ENCODE measurements at places on chromosomes 2 and 18.
A peak's percentile ranks its signal among the peaks of the same experiment; 100 is the strongest.

- DNase-seq = no peak
Observed at GRCh38 chr18:48833701-48834412, 116.9 kb downstream of the SMAD7 start.

GRCh38 chr2:75337619-75338018, 138.3 kb upstream of the TACR1 start:
- DNase-seq = no peak

DNA sequence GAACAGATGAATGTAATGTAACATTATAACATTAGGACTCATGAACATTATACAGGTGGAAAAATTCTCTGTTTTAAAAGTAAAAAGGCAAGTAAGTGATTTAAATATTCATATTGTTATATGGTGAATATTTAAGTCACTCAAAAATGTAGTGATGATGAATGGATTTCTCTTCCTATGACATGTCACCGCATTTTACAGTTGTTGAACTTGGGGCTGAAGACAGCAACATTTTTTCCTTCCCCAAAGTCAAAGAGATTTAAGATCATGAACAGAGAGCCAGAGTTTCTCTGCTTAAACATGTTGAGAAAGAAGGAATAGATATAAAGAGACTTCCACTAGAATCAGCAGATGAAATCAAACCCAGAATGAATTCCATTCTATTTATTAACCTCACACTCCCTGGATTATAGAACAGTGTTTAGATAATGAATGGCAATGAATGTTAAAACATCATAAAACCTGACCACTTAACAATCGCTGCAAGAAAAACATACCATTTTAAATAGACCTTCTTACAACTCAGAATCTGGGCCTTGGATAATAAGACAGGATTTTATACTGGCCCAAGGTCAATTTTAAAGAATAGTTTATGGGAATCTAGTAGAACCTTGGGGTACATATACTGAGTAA, 163.6 kb upstream of the SIX2 start:
- DNase-seq = no peak

DNA sequence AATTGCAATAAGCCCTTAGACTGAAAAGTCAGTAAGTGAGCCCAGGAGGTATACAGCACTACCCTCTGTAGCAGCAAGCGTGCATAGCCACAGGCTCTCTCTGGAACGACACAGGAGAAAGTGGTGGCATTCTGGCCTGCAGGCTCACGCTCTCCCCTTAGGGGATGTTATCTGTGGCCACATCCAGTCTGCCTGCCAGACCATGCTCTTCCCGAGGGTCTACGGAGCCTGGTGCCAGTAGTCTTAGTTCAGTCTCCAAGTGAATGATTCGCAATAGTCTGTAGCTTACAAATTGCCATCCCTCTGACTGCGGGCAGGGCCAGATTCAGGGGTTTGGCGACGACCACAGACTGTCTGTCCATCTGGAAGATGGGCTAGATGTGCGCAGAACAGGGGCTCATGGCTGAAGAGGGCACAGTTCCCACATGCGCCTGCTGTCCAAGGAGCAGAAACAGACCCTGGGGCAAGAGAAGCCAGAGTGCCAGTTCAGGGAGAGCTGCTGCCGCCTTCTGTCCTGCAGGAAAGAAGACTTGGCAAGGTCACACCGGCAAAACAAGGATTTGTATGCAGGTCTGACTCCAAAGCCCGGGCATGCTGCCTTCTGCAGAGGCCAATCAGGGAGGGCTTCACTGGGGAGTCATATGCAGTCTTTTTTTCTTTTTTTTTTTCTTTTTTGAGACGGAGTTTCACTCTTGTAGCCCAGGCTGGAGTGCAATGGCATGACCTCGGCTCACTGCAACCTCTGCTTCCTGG, 3.5 kb upstream of the KLF11 start:
- DNase-seq = no peak

GRCh38 chr2:66574701-66575624, 140.0 kb downstream of the MEIS1 start:
- peak; percentile 91 for DNase-seq

DNA sequence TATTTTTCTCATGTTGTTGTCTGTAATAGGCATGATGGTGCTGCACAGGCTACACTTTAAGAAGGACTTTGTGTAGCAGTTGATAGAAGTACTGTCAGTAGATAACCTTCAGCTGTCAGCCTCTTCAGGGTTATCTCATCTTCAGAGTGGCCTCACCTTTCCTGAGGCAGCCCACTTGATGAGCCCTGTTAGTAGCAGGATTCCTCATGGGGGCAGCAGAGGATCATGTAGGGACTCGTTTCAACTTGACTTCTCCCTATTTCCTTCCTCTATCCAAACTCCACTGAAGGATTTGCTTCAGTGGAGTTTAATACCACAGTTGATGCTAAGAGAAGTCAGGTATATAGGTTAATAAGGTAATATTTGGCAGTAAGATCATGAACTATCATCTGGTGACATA, 530.3 kb upstream of the FSIP2 start:
- DNase-seq = peak; percentile 65

DNA sequence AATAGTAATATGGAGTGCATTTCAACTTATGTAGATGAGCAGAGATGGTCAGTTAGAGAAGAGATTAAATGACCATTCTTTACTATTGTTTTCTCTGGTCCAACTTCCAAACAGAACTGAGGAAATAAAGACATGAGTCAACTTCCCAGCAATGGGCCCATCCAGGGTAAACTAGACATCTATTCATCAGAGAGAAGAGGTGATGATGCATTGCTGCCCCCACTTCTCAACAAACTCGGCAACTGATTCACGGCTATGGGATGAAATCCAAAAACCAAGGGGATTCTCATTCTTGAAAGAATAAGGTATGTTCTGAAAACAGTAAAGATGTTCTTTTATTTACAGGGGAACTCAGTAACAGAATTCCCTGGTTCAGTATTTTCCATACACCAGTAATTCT, 190.7 kb downstream of the RDH14 start:
- DNase-seq = no peak

- no peak for DNase-seq
Observed at GRCh38 chr18:10094655-10095054, 180.8 kb downstream of the VAPA start.

- DNase-seq = no peak
Observed at GRCh38 chr18:55983433-55983832, 395.4 kb upstream of the TCF4 start.

DNA sequence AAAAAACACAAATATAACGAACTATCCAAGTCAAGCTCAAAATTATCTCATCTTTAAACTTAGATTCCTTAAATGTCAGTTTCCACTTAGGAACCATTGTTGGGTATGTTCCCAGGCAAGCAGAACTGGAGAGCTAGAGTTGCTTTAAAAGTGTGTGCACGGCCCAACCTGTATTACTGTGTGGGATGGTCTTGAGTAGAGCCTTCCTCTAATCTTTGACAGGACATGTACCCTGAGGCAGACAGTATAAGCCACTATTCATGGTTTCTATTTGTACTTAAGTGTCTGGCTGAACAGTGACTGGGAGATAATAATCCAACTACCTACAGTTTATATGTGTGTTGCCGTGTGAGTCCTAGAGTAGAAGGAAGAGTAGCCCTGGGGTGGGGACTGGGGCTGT, 239.7 kb downstream of the GPD2 start:
- no peak for DNase-seq

GRCh38 chr2:21395366-21395765, 271.6 kb downstream of the TDRD15 start:
- DNase-seq = peak; percentile 0

DNA sequence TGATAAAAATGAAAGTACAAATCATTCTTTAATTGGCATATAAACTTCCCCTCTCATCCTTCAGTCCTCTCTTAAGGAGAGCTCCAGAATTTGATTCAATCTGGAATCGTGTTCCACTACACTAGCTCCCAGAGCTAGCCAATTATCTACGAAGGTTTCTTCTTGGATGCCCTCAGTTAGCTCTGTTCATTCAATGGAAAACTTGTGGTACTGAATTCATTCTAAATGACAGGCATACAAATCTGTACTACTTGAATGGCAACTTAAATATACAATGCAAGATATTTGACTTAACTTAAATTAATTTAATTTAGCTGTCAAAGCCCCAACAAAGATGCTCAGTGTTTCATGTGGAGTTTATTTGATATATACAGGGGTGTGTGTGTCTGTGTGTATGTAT, 1474.2 kb upstream of the CELF4 start:
- DNase-seq = no peak

DNA sequence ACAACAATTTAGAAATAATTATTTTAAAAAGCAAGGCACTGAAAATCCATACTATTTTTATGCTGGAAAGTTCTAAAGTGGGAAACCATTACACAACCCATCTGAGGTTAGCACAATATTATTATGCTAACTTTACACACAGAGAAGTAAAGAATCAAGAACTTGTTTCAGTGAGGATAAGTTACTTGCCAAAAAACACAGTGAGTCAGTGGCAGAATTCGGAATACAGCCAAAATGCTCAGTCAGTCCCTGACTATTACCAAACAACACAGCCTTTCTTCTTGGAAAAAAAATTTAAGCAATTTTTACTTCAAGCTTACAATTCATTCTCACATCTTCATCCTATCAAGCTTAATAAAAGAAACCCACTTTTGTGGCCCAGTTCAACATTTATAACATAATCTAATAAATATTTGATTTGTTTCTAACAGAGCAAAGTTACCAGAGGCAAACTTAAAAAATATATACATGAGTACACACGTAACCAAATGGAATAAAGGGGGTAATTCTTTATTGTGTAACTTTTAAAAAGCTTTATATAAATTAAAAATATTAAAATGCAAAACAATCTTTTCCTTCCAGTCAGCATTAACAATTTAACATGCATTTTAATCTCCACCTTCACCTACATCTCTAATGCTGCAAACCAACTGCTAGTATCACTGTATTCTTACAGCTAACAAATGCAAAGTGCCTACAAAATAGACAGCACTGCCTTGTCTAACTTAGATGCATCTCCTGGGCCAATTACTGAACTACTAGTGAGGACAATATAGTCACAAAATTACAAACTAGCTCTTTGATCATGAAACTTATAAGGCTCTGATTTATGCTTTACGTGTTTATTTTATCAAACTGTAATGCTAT, 55.2 kb downstream of the CCDC88A start:
- no peak for DNase-seq

- DNase-seq = no peak
Observed at GRCh38 chr2:201279079-201279478, 18.7 kb downstream of the CASP8 start.

- no peak for DNase-seq
Observed at GRCh38 chr18:46751882-46752281, 5.0 kb downstream of the ST8SIA5 start.

- DNase-seq = no peak
Observed at GRCh38 chr2:191087311-191087710, 63.5 kb downstream of the STAT4 start.

DNA sequence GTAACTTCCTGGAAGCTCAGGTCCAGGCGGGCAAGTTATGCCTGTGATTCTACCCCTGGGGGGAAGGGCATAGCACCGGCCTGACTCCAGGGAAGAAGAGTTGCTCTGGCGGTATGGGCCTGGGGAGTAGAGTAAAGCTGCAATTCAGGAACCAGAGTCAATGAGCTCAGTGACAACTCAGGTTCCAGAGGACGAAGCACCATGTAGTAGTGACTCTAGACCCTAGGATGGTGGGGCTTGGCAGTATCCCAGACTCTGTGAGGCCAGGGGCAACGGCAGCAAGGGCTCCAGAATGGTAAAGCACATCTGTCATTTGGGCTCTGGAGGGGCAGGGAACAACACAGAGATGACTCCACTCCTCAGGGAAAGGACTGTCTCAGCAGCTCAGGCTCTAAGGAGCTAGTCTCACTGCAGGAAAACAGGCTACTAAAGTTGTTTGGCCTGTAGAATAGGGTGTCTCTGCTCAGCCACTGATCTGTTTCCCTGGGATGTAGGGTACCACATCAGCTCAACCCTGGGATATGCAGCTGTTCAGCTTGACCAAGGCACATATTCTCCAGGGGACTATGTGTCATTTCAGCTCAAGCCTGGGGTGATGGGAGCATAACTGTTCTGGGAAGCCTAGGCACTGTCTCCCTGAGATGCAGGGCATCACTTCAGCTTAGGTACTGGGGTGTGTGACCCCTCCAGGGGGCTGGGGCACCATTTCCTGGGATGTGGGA, 36.2 kb upstream of the RHOB start:
- no peak for DNase-seq

GRCh38 chr2:31386648-31387047, 27.9 kb downstream of the XDH start:
- DNase-seq = peak; percentile 56

GRCh38 chr2:163348857-163349380, 386.9 kb downstream of the FIGN start:
- DNase-seq = peak; percentile 88

- DNase-seq = no peak
Observed at GRCh38 chr2:239689410-239689809, 288.6 kb upstream of the HDAC4 start.

GRCh38 chr2:219125225-219125885, 35.3 kb downstream of the NHEJ1 start:
- no peak for DNase-seq

GRCh38 chr2:67018301-67018700, 378.8 kb upstream of the ETAA1 start:
- no peak for DNase-seq

DNA sequence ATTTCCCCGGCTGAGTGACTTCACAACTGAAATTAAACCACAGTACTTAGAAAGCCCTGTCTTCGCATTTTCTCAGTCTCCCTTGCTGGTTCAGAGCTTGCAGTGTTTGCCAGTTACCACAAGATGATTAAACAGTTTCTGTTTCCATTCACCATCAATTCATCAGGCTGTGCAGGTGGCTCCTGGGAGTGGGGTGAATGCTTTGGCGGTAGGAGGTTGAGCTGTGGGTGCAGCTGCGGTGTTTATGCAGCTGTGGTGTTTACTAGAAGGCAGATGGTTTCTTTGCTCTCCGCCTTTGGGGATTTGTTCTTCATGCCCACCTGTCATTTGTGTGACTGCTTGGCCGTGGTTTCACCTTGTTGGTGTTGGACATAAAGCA, 16.1 kb downstream of the ACOXL start:
- DNase-seq = peak; percentile 89

GRCh38 chr18:45517181-45517741, 98.0 kb upstream of the SLC14A2 start:
- DNase-seq = no peak

DNA sequence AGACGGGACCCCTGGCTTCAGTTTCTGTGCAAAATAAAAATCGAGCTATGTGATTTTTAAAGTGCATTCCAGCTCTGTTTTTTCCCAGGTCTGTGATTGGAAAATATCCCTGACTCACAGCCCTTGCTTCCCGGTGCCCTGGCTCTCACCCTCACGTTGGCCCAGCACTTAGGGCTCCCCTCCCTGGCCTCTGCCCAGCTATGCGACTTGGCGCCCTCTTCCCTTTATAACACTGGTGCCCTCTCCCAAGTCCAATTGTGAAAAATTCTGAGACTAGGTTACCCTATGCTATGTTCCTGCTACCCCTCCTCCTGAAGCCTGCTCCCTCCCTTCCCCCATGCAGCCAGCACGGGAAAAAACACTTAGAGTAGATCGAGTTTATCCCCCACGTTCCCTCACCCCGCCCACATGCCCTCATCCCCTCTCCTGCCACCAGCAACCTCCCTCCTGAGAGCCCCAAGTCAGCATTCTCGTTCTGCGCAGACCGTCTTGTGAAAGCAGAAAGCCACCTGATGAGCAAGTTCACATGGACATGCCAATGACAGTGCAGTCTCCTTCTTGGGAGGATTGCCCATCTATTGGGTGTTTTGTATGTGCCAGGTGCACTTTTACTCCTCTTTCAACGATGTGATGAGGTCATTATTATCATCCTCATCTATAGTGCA, 228.8 kb downstream of the VAPA start:
- peak; percentile 24 for DNase-seq

GRCh38 chr2:217017456-217018252, 157.8 kb upstream of the TNP1 start:
- DNase-seq = no peak
